ENCODE measurements at places on chromosomes 7 and 10.

GRCh38 chr7:83427884-83428283 lies 221.1 kb downstream of the SEMA3E start:
- DNase-seq, result no peak

DNA sequence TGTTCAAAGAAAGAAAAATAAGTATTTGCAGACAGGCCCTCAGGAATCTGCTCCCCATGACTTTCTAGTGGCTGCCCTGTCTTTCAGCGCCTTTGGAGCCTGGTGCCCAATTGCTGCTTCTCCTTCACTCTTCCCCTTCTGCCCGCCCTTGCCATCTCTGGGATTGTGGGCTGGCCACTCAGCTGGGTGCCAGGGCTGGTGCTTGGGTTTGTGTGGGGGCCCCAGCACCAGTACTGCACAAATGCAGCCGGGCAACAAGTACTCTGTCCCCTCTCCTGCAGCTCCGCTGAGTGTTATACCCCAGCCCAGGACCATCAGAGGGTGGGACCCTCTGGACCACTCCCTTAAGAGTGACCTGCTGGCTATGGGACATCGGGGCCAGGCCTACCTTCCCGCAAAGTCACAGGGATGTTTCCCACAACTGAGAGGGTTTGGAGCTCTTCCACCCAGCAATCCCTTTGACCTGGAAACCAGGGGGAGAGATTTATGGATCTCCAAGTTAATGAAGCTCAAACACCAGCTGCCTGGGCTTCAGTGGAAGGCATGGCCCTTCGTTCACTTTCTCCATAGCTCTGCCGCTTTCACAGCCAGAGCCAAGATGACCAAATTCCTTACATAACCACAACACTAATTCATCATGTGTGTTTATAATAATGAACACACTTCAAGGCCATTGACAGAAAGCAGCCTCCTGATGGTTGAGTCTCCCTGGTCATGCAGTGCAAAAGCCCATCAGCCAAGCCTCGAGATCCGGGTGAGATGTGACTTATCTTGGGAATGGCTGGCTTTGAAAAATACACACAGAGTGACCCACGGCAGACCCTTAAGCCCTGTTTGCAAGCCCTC lies 313.9 kb upstream of the ZNF32 start:
- DNase-seq, result no peak

DNA sequence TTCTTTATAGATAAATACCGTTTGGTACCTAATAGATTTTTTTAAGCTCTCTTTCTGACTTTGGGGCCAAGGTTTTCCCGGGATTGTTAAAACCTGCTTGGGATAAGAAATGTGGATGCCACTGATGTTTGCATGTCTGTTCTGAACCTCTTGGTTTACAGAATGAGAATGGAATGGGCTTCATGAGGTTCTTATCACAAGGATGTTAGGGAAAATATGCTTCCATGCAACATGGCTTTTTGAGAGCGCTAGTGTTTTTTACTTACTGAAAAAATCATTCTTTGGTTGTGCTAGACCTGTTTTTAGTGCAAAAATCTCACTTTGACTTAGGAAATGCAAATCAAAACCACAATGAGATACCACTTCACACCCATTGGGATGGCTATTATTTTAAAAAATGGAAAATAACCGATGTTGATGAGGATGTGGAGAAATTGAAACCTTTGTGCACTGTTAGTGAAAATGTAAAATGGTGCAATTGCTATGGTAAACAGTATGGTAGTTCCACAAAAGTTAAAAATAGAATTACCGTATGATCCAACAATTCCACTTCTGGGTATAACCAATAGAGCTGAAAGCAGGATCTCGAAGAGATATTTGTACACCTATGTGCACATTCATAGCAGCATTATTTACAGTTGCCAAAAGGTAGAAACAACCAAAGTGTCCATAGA lies 38.9 kb downstream of the TSPAN14 start:
- no peak for DNase-seq

DNA sequence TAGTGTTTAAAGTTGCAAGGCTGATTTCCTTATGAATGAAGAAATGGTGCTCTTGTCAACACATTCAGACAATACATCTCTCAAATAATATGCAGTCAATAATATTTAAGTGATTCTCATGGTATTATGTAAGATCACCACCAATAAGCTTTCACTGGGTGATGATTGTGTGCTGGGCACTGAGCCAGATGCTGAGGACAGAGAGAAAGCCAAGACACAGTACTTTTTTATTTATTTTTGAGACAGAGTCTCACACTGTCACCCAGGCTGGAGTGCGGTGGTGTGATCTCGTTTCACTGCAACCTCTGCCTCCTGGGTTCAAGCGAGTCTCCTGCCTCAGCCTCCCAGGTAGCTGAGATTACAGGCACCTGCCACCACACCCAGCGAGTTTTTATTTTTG lies 130.6 kb upstream of the LSM8 start:
- no peak for DNase-seq

DNA sequence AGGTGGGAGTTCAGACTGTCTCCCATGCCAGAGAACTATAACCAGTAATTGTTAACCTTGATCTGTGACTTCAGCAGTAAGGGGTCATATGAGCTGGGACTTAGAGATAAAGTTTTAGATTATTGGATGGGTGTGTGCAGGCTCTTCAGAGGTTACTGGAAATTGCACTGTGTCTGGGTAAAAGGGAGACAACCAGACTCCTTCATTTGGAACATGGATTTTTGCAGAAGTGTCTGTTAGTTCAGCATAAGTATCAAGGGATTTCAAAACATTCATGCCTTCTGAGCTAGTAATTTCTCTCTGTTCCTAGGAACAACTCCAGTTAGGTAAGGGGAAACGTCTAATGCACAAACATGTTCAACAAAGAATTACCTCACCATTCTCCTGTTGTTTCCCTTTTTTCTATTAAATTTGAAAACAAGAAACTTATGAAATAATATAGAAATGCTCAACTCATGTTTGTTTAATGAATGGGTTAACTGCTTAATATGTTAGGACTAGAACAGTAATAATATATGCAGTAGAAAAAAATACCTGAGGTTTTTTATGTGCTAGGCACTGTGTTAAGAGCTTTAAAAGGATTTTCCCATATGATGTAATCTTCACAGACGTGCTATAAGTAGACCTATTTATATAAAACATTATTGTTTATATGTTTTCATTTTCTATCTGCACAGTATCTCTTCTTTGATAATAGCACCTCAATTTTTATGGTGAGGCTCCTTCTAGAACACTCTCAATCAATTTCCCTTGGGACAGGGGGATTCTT lies 233.0 kb downstream of the CACNA2D1 start:
- DNase-seq, result no peak

DNA sequence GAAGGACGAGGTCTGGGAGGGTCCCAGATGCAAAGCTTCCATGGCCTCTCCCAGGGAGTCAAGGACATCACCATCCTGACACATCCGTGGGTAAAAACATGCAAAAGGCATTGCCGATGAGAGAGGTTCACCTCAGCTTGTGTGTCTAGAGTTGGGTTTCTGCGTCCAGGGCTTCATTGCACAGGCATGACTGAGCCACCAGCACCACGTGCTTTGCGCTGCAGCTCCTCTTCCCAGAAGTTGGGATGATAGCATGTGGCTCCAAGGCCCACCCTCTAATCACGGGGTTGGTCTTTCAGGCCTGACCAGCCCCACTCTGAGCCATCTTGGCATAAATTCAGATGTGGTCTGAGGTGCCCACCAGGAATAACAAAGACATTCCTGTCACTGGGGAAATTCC lies 7.1 kb upstream of the RASGEF1A start:
- no peak for DNase-seq

GRCh38 chr10:13750299-13751190 lies 163.8 kb downstream of the PRPF18 start:
- no peak for DNase-seq

DNA sequence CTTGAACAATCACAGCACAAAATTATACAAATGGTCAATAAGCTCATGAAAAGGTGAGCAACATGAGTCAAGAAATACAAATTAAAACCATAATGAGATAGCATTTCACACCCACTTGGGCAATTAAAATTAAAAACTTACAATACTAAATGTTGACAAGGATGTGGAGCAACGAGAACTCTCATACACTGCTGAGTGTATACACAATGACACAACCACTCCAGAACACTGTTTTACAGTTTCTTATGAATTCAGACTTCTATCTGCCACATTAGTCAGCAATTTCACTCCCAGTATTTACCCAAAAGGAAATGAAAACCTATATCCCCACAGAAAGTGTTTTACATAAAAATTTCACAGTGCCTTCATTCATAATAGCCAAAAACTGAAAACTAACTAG lies 31.1 kb downstream of the GDI2 start:
- DNase-seq, result no peak

DNA sequence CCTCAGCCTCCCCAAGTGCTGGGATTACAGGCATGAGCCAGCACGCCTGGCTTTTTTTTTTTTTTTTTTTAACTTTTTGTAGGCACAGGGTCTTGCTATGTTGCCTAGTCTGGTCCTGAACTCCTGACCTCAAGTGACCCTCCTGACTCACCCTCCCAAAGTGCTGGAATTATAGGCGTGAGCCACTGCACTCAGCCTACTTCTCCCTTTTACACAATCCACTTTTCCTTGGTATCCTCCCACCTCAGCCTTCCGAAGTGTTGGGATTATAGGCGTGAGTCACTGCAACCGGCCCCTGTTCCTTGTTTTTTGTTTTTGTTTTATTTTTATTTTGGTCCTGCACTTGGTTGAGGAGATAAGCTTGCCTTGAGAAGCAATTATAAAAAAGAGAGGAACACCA lies 75.9 kb upstream of the KMT2C start:
- DNase-seq, result no peak

- no peak for DNase-seq
Measured at GRCh38 chr10:109966961-109967738, 40.6 kb upstream of the ADD3 start.

DNA sequence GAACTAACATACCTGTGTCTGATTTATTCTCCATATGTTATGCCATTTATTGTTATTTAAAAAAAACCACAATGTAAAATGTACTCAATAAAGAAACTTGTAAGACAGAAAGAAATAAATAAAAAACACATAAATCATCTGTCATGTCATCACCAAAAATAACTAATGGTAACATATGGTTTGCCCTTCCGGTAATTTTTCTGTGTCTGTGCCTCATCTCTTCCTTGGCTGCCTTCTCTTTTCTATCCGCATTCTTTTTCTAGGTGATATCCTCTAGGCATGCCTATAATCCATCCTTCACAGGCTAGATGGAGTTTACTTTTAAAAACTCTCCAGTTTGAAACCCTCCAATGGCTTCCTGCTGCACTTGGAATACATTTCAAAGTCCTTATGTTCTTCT lies 304.0 kb upstream of the ETV1 start:
- no peak for DNase-seq

DNA sequence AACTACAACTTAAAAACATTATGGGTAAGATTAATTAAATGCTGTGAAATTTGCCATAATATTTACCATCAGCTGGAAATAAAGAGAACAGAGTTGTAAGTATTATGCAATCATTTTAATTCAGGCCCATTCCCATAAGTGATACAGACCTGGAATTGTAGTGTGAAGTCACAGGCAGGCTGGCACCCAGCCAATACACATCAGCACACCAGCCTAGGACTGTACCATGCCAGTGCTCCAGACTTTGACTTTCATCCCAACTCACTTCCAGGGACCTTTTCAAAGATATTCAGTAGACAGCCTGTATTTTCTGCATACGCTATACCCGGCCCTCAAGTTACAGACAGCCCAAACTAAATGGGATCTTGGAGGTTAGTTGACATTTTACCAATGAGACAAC lies 143.3 kb downstream of the TES start:
- no peak for DNase-seq
